Neural progenitor cell (in vitro differentiated cells): ENCODE measurements at places on chromosomes 7 and 10. TPM values are rescaled to one million over a fixed set of nuclear protein-coding genes. Genes with fewer than 3 reads are reported as not detected.

GRCh38 chr10:125979976-125980375 lies 83.6 kb downstream of the FANK1 start:
- peaks cover 22% of the 10 kb centered on the region for H3K4me1 ChIP-seq
- H3K27me3 ChIP-seq: no peaks in the 10 kb centered on the region
- no peak overlapping the region for H3K4me3 ChIP-seq
- H3K27ac ChIP-seq: no peak overlapping the region
- no peak for DNase-seq
- no peaks in the 10 kb centered on the region for H3K36me3 ChIP-seq

- H3K27me3 ChIP-seq: no peaks in the 10 kb centered on the region
- H3K36me3 ChIP-seq: no peaks in the 10 kb centered on the region
- no peak for DNase-seq
- H3K4me3 ChIP-seq: no peak overlapping the region
- no peak overlapping the region for H3K27ac ChIP-seq
- H3K4me1 ChIP-seq: no peaks in the 10 kb centered on the region
Observed at GRCh38 chr7:44394112-44394447, 68.7 kb upstream of the CAMK2B start.

Gene MOGAT3
- not detected in 2 replicates for total RNA-seq

Gene GIMAP2
- total RNA-seq: not detected in 2 replicates

Gene PRDX3
- 338 and 405 TPM in 2 replicates for total RNA-seq
